Choroid plexus epithelial cell (primary cell): ENCODE measurements at places on chromosomes 1 and 21.

DNA sequence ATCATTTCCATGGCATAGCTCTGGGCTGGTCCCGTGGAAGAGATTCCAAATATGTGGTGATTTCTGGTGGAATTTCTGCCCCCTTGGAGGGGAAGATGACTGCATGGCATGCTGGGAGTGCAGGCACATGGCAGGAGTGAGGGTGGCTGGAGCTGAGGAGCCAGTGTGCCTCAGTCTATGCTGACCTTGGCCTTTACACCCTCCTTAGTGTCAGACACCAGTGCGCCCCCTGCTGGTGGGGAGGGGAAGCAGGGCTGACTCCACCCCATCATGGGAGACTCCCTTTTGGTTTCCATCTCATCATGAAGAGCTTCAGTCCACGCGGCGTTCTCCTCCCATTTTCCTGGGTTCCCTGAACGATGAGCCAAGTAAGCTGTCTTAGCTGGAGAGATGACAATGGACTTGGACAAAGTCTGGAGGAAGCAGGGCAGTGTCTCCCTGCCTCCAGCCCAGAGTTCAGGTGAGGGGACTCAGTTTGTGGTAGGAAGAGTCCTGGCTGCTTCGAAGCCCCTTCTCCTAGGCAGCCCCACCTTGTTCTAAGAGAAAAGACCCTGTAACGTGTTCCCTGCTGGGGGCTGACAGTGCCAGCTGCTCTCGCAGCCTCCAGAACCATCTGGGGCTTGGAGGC lies 10.3 kb downstream of the ALX3 start:
- DNase-seq = peak; percentile 39

GRCh38 chr1:202130816-202131522 lies 8.3 kb downstream of the GPR37L1 start:
- DNase-seq = no peak

GRCh38 chr1:202658769-202659168 lies 51.5 kb downstream of the SYT2 start:
- DNase-seq = no peak

DNA sequence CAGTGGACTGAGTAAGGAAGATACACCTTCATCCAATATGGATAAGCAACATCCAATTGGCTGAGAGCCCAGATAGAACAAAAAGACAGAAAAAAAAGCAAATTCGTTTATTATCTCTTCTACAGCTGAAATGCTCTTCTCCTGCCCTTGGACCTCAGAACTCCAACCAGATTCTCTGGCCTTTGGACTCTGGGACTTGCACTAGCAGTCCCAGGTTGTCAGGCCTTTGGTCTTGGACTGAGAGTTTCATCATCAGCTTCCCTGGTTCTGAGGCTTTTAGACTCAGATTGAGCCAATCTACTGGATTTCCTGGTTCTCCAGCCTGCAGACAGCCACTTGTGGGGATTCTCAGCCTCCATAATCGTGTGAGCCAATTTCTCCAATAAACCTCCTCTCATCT lies 926.8 kb downstream of the PLA2G4A start:
- DNase-seq = no peak

GRCh38 chr1:152125834-152126443 lies 10.7 kb upstream of the TCHH start:
- no peak for DNase-seq

GRCh38 chr1:44926311-44926781 lies 60.0 kb downstream of the EIF2B3 start:
- DNase-seq = peak; percentile 26

- DNase-seq = no peak
Observed at GRCh38 chr1:168607872-168608428, 31.5 kb downstream of the XCL1 start.

DNA sequence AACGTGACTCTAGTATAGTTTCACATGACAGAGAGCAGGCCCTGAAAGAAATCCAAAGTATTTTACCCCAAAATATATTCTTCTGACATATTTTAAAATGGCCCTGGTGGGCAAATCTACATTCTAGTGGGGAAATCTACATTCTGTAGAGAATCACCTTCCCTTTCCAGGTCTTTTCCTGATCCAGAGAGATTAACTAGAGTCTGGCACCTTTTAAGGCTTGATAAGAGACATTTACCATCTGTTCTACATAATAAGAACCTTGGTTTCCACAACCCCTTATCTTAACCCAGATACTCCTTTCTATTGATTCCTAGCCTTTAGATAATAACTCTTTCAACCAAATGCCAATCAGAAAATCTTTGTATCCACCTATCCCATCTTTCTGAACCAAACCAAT lies 17.0 kb upstream of the L1TD1 start:
- no peak for DNase-seq

GRCh38 chr1:30733493-30733892 lies 10.1 kb upstream of the MATN1 start:
- DNase-seq = no peak

DNA sequence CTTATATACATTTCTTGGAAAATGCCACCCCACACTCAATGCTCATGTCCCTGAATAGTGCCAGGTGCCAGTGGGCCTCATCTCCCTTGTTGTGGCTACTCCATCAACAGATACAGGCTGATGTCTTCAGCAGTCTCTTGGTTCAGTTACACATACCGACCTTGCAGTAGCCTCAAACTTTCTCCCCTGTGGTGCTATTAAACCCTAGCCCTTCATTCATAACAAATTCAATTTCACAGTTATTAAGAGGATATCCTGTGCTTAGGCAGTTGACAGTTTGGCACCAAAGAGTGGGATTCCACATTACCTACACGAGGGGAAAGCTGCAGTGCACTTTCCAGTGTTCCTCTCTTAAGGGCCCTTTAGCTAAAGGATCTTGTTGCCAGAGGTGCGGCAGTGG lies 35.9 kb upstream of the CAMK1G start:
- DNase-seq = no peak

DNA sequence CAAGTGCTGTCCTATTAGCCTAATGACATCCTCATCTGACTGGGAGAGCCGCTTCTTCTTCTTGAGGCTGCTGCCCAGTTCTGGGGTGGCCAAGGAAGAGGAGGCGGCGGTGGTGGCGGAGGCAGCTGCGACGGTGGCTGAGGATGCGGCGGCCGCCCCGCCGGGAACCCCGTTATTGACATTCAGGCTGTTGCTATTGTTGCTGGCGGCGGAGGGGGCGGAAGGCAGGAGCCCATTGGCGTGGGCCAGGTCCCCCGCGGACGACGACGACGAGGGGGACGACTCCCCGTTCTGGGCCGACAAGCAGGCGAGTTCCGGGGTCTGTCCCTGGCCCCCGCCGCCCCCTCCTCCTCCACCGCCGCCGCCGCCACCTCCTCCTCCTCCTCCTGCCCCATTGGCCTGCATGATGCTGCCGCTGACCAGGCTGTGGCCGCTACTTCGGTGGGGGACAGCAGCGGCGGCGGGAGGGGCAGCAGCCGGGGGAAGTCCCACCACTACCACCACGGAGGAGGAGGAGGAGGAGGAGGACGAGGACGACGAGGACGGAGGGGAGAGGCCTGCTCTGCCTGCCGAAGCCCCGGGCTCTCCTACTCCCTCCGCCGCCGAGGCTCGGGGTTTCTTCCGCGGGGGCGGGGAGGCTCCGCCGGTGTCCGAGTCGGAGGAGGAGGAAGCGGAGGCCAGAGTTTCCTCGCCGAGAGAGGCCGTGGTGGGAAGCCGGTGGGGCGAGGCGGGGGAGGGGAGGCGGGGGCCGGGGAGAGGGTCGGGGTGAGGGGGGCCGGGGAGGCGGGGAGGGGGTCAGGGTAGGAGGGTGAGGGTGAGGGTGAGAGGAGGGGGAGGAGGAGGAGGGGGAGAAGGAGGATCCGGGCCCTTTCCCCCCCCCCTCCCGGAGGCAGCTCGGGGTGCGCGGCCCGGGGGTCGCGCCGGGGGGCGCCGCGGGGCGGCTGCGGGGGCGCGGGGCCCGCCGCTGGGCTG lies 610 bp downstream of the WDR26 start:
- DNase-seq = peak; percentile 22

- DNase-seq = peak; percentile 81
Observed at GRCh38 chr1:92408825-92409224, 77.9 kb downstream of the GFI1 start.
